Activated CD4-positive, CD25-positive, alpha-beta regulatory T cell treated with anti-CD3 and anti-CD28 coated beads, Interleukin-2, amount 50 U/mL, for 72 hours (primary cell): ENCODE measurements at places on chromosomes 7 and 10.

DNA sequence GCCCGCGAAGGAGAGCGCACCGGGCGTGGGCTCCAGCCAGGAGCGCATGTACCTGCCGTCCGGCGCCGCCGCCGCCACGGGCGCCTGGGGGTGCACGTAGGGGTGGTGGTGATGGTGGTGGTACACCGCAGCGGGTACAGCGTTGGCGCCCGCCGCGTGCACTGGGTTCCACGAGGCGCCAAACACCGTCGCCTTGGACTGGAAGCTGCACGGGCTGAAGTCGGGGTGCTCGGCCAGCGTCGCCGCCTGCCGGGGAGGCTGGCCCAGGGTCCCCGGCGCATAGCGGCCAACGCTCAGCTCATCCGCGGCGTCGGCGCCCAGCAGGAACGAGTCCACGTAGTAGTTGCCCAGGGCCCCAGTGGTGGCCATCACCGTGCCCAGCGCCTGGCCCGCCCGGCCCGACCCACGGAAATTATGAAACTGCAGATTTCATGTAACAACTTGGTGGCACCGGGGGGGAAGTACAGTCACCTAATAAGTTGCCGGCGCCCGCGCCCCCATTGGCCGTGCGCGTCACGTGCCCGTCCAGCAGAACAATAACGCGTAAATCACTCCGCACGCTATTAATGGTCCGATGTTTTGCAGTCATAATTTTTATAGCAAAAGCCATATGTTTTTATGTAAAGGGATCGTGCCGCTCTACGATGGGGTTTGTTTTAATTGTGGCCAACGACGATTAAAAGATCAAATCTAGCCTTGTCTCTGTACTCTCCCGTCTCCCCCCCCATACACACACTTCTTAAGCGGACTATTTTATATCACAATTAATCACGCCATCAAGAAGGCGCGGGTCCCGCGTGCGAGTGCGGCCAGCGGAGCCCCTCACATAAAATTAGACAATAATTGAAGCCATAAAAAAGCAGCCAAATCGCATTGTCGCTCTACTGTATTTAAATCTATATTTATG lies at the start of gene HOXA9:
Gene HOXA9 (minus strand): TSS at position 449 of the 907 bp plus-strand sequence. CDS start 80 bp downstream, at position 369.
- DNase-seq, result peak; percentile 35

GRCh38 chr10:123301077-123301857 lies 147.1 kb downstream of the BUB3 start:
- DNase-seq, result no peak

DNA sequence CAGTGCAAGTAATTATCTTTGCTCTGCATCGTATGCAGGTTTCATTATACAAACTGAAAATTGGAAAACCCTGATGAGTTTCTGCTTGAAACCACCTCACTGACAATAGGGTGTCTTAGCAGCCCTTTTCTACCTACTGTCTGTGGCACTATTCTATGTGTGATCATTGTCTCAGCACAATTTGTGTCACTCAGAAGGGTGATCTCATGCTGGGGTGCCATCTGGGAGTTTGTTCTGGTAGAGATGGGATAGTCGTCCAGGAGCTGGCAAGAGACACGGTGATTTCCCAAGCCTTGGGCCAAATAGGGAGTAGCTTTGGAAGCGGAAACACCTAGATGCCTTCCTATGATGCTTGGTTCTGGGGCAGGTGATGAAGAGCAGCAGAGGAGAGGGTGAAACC lies 186.3 kb downstream of the FRMD4A start:
- DNase-seq, result no peak

DNA sequence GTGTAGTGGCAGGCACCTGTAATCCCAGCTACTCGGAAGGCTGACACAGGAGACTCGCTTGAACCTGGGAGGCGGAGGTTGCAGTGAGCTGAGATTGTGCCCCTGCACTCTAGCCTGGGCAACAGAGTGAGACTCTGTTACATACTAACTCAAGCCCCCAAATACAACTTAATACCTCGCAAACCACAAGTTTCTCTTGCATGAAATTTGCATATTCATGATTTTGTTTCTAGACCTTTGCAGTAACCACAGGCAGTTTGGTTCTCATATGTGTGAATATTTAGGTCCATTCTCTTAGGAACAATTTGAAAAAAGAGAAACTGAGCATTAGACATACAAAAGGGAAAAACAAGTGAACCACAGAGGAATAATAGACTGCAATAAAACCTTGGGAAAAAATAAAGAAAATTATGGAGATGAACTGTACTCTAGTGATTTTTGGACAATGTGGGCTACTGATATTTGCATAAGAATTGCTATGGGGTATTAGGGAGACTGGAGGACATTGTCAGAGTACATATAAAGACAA lies 77.0 kb downstream of the ZNF277 start:
- no peak for DNase-seq

- DNase-seq, result no peak
These were observed 208.7 kb downstream of the MAD1L1 start for GRCh38 chr7:2023877-2024566.

DNA sequence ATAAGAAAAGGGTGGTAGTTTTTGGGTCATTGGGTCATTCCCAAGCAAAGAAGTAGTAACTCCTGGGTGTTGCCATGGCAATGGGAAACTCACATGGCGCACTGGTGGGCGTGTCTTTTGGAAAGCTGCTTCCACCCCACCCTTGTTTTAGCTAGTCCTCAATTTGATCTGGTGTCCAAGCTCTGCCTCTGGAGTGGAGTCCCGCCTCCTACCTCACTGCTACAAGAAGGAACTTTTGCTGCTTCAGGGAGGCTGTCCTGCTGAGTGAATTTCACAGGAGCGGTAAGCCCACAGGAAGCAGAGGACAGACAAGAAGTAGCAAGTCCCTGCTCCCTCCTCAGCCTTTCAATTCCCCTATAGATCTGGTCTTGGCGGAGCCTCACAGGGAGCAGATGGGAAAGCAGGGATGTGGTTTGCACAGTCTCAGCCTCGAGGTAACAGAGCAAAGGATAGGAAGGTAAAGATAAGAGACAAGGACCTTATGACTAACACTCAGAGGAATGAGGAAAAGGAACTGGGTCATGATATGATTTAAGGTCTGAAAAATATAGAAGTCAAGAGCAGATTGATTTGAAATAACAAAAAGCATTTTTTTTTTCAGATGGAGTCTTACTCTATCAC lies 700.3 kb downstream of the TNS3 start:
- DNase-seq, result no peak

DNA sequence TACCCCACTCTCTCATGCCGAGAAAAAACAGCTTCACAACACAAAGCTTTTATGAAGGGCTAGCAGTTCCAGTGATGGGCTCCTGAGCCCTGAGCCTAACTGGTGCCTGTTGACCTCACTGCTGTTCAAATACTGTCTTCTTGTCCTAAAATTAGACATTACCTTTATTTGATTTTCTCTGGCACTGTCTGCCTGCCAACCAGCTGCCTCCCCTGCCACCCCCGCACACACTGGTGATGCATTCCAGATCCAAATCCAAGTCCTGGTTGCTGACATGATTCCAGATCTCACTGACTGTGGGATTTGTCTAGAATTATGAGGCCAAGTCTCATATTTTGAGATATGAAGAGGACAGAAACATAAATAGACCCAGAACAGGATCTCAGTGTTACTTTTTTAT lies 816.2 kb downstream of the NRG3 start:
- DNase-seq, result no peak

- no peak for DNase-seq
These were observed 224.4 kb downstream of the C7orf25 start for GRCh38 chr7:42687211-42688055.

GRCh38 chr7:156378806-156379205 lies 261.8 kb upstream of the RNF32 start:
- DNase-seq, result no peak

- DNase-seq, result no peak
These were observed 43.5 kb downstream of the ADK start for GRCh38 chr10:74194545-74194944.

GRCh38 chr7:149440222-149440621 lies 20.6 kb downstream of the ZNF777 start:
- no peak for DNase-seq

- DNase-seq, result no peak
These were observed 19.9 kb downstream of the WDR86 start for GRCh38 chr7:151389768-151390597.

- DNase-seq, result no peak
These were observed 1216.5 kb upstream of the AUTS2 start for GRCh38 chr7:68381731-68382130.

- no peak for DNase-seq
These were observed 717.2 kb downstream of the TNS3 start for GRCh38 chr7:46864716-46865115.

- DNase-seq, result no peak
These were observed 308.5 kb downstream of the REEP3 start for GRCh38 chr10:63829573-63830149.

DNA sequence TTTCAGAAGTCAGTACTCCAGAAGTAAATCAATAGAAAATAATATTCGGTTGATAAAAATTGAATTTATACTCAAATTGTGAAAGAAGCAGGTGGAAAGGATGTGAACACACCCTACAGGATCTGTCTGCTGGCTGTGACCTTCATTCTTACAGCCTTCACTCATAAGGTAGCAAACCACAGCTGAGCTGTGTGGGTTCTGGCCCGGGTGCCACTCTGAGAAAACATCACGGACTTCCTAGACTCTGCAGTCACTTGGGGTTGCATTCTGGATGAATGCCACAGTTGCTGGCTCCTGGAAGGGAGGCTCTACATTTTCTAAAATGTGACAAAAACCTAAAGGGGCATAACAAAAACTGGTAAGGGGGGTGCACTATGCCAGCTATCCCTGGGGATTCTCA lies 36.0 kb upstream of the ABLIM1 start:
- DNase-seq, result no peak

DNA sequence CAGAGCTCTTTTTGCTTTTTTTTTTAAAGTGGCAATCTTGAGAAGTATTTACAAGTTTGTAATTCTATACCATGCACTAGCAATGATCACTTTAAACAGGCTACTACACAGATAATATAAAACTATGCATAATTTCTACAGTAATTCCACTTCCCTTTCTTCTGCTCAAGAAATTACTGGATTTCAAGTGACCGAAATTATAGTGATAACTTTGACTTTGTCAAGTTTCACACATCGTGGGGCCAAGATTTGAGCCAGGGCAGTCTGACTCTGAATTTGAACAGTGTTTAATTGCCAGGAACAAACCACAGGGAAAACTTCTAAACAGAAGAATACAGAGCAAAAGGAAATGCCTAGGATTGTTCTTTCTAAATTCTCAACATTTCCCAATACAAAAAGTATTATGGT lies 288.3 kb upstream of the MKLN1 start:
- no peak for DNase-seq

- no peak for DNase-seq
These were observed 167.8 kb downstream of the USP6NL start for GRCh38 chr10:11443468-11444154.

DNA sequence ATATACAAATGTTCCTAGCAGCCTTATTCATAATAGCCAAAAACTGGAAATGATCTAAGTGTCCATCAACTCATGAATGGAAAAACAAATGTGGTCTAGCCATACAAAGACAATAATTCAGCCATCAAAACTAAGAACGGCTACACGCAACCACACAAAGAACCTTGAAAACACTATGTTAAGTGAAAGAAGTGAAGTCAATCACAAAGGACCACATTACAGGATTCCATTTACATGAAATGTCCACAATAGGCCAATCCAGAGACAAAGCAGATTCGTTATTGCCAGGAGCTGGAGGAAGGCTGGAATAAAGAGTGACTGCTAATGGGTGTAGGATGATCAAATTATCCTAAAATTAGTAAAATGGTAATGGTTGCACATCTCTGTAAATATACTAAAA lies 21.1 kb downstream of the MKRN1 start:
- DNase-seq, result no peak

DNA sequence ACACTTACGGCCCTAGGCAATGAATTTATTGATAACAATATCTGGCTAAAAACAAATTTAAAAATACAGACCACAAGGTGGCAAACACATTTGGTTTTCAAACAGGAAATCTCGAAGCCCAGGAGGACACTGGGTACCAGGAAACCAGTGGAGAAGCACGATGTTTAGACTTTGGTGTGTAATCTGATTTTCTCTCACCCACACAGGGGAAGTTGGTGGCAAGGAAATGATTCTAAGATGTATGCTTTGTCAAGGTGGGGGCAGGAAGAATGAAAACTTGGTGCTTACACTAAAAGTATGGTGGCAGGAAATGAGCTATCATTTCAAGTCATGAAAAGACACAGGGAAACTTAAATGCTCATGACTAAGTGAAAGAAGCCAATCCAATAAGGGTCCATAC lies 113.2 kb upstream of the ANKRD1 start:
- no peak for DNase-seq

DNA sequence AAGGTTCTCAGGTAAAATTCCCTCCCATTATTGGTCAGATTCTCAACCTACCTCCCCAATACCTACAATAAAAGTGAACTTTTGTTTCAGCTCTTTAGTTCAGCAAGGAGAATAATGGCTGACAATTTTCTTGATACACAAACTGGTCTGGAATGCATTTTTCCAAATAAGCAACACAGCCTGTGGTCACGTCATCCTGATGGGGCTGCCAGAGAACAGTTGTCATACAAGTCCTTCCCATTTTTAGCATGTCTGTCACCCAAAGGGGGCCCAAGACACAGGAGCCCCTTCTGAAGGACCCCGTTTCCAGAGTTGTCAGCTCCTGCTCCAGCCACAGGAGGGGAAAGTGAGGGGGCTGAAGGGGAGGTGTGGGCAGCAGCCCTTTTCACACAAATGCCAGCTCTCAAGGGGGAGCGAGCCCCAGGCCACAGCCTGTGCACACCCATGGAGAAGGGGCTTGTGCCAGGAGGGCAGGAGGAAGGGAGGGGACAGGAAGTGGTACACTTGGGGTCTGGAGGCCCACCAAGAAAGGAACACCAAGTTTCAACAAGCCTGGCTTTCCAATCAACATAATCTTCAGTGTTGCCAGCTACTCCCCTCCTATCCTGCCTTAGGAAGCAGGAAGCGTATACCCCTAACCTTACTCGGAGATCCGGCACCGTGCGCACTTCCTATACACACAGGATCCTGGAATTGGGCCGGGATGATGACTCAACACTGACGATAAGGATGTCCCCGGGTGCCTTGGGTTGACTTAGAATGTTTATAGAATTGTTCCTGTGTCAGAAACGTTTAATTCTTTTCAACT lies 43.4 kb upstream of the PDLIM1 start:
- no peak for DNase-seq

DNA sequence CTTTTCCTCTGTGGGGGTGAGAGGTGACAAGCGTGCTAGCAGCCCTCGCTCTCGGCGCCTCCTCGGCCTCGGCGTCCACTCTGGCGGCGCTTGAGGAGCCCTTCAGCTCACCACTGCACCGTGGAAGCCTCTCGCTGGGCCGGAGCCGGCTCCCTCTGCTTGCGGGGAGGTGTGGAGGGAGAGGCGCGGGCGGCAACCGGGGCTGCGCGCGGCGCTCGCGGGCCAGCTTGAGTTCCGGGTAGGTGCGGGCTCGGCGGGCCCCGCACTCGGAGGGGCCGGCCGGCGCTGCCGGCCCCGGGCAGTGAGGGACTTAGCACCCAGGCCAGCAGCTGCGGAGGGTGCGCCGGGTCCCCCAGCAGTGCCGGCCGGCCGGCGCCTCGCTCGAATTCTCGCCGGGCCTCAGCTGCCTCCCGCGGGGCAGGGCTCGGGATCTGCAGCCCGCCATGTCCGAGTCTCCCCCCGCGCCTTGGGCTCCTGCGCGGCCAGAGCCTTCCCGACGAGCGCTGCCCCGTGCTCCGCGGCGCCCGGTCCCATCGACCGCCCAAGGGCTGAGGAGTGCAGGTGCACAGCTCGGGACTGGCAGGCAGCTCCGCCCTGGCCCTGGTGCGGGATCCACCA lies 352.8 kb upstream of the PODXL start:
- no peak for DNase-seq

- DNase-seq, result no peak
These were observed 511.7 kb downstream of the PLXDC2 start for GRCh38 chr10:20327954-20328353.
